ENCODE measurements at places on chromosomes 16 and 17.

DNA sequence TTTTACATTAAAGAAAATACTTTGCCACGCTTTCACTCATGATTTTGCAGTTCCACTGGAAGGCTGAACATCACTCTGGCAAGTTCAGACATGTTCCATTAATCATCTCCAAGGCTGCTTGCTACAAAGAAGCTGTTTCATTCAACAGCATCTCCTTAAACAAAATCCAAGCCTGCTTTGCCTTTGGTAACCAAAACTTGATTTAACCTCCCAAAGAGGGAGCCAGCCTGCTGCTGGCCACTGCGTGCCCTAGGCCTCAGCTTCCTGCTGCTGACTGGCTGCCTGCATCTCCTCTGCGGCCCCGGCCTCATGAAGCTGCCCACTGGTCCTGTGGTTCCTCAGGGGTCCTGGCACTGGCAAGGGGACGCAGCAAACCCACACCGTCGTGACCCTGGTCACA is 31.8 kb downstream of the ANKRD11 start:
- DNase-seq: no peak

DNA sequence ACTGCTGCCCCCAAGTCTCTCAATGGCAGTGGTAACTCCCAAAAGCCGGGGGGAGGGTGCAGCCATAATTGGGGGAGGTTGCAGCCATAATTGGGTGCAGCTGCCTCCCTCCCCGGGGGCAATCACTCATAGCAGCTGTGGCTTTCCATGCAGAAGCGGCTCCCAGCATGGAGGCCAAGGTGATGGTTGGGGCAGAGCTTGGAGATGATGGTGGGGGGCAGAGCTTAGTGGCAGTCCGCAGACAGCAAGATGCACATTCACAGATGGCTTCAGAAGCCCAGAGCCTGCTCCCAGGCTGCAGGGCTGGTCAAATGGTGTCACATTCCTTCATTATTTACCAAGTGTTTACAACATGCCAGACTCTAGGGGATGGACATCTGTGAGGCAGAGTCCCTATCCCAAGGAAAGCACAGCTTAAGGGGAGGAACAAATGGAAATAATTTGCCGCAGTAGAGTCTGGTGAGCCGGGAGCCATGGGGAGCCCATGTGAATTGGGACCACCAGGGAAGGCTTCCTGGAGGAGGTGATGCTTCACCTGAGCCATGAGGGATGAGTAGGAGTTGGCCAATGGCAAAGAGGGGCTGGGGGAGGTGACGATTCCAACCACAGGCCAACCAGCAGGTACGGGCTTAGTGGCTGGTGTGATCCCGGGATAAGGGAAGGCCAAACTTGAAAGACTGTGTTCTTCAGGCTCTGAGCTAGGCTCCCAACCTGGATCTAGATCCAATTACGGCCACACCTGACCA is 8.1 kb downstream of the DOC2B start:
- DNase-seq: no peak

DNA sequence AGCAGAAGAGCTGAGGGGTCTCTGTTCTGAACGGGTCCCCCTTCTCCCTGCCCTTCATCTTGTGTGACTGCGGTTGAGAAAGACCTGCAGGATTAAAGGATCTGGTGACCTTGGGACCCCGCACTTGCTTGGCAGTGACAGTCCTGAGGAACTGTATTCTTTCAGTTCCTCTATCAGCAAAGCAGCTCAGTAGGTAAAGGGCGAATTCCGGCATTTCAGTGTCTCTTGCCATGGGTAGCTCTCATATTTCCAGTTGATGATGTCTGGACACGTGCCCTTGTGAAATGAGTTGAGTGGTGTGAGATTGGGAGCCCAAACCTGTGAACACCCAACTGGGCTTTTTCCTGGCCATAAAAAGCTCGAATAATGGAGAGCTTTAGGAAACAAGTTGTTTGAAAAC is 135.7 kb downstream of the PRKCA start:
- DNase-seq: no peak

DNA sequence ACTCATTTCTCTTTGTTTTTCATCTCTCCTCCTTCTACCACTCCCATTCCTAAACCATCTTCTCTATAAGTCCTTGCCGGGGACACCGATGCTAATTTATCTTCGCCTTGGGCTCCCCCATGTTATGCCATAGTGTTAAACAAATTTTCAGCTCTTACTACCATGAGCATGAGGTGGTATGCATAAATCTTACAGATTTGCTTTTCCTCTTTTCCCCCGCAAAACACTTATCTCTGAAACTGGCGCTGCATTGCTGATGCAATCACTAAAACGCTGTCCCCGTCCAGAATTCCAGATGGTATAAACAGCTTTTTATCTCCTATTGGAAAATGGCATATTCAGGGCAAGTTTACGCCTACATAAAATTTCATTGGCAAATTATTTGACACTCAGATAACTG is 673.6 kb upstream of the CDH8 start:
- DNase-seq: no peak

GRCh38 chr17:49031965-49032928 is 35.1 kb downstream of the IGF2BP1 start:
- peak; percentile 19 for DNase-seq

DNA sequence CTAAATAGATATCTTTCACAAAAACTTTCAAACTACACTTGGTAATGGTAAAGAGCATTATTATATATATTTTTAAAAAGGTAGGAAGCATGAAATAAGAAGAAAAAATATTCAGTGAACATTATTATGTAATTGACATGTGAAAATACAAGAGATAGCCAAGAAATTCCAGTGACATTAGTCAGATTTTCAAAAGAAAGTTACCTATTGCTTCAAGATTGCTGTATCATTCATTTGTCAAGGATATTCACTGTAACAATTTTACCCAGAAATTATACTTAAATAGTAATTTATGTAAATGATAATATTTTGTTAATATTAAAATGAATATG is 350.2 kb downstream of the KIF2B start:
- no peak for DNase-seq

DNA sequence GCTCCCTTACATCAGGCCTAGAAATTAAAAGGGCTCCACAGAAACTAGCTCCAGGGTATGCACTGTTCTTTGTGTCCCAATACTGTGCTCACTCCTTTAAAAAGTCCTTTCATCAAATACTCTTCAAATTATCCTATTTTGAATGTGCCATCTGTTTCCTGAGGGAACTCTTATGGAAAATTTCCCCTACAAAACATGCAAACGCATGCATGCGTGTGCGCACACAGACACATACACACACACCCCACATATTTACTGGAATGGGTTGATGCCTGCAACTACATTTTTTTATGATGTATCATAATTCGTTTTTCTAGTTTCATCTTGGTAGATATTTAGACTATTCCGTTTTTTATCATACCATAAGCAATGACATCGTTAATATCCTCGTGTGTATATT is 351.2 kb upstream of the KIF2B start:
- DNase-seq: no peak

DNA sequence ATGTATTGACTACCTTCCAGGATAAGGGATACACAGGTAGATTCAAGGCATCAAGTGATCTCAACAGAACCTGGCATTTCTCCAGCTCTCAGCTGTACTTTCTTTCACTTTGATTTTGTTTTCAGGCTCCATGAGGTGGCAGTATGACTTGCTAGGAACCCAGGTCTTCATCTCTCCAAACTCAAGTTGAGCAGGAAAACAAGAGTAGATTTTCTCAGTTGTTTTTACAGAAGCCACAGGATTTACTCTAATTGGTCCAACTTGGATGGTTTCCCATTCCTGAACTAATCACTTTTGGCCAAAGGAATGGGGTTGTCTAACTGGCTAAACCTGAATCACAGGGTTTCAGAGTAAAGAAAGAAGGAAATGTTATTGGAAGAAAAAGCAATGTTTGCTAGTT is 146.6 kb downstream of the TRIM37 start:
- no peak for DNase-seq

DNA sequence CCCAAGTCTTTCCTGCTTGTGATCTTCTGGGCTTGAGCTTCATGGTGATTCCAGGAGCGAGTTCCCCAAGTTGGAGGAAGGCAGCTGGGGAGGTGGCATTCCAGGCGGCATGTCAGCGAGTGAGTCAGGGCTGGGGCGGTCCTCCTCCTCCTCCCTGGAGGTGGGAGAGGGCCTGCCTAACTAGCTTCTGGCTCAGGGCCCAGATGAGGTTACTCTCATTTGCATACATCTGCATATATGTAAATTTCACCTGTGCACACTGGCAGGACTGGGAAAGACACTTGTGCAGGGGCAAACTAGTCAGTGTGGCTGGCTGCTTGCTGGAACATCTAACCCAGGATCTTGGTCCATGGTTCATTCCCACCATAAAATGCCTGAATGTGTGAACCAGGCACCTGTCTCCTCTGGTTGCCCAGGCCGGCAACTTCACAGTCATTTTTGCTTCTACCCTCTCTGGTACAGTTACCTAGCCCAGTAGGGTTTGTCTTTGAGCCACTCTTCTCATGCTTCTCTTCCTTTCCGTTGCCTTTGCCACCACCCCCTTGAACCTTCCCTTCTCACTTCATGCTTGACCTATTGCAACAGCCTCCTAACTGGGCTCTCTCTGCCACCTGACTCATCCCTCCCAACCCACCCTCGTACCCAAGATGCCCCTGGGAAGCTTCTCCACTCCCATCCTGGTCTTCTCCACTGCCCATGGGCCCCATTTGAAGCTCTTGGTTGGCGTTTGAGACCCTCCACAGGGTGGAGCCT is 9.6 kb upstream of the DLX4 start:
- DNase-seq: no peak

DNA sequence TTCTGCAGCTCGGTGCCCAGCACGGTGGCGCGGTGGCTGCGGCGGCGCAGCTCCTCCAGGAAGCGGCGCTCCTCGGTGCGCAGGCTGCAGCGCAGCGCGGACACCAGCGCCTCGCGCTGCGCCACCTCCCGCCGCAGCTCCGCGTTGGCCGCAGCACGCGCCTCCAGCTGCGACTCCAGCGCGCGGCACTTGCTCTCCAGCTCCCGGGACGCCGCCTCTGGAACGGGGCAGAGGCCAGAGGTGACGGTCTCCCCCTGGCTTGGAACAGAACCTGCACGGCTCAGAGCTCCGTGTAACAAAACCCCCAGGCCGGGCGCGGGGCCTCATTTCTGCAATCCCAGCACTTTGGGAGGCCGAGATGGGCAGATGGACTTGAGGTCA is 13.2 kb upstream of the CLUH start:
- peak; percentile 24 for DNase-seq

GRCh38 chr17:55319933-55320593 is 55.3 kb downstream of the HLF start:
- DNase-seq: no peak

- DNase-seq: no peak
Measured at GRCh38 chr17:3712811-3713463, 10.8 kb upstream of the HASPIN start.

DNA sequence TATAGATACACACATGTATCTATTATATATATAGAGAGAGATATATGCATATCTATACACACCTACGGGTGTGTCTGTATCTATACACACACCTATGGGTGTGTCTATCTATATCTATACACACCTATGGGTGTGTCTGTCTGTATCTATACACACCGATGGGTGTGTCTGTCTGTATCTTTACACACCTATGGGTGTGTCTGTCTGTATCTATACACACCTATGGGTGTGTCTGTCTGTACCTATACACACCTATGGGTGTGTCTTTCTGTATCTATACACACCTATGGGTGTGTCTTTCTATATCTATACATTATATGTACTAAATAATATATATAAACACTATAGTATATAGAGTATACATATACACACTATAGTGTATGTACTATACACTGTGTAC is 738.5 kb downstream of the MAF start:
- DNase-seq: no peak

GRCh38 chr17:65751263-65751662 is 189.8 kb upstream of the AXIN2 start:
- DNase-seq: no peak

GRCh38 chr17:64439956-64440355 is 9.0 kb upstream of the MILR1 start:
- no peak for DNase-seq

GRCh38 chr16:11064851-11065250 is 120.5 kb downstream of the CLEC16A start:
- no peak for DNase-seq

DNA sequence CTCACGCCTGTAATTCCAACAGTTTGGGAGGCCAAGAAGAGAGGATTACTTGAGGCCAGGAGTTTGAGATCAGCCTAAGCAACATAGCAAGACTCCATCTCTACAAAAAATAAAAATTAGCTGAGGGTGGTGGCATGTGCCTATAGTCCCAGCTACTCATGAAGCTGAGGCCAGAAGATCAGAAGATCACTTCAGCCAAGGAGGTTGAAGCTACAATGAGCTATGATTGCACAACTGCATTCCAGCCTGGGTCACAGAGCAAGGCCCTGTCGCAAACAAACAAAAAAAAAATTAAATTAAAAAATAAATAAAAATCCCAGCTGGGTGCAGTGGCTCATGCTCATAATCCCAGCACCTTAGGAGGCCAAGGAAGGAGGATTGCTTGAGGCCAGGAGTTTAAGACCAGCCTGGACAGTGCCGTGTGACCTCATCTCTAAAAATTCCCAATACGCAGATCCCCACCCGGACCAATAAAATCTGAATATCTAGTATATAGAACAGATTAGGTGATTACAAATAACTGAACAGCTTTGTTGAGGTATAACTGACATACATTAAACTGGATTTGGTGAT is 18.2 kb upstream of the ATF7IP2 start:
- DNase-seq: no peak

- no peak for DNase-seq
Measured at GRCh38 chr16:70600730-70601129, 45.6 kb upstream of the IL34 start.

- no peak for DNase-seq
Measured at GRCh38 chr16:54564841-54565240, 278.3 kb upstream of the IRX3 start.

DNA sequence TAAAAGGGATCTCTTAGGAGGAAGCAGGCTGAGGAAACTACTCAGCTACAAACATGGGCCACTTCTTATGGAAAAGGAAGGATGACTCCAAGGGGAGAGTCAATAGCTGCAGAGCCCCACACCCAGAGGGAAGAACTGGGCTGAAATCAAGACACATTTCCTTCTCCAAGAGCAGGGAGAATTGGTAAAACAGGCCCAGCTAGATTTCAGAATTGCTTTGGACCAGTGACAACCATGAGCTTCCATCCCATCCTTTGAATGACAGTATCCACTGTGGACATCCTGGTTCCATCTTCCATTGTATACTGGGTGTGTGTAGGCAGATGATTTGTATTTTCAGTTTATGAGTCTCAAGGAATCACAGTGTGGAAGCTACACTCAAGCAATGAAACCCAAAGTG is 267.5 kb downstream of the IRF8 start:
- DNase-seq: no peak

DNA sequence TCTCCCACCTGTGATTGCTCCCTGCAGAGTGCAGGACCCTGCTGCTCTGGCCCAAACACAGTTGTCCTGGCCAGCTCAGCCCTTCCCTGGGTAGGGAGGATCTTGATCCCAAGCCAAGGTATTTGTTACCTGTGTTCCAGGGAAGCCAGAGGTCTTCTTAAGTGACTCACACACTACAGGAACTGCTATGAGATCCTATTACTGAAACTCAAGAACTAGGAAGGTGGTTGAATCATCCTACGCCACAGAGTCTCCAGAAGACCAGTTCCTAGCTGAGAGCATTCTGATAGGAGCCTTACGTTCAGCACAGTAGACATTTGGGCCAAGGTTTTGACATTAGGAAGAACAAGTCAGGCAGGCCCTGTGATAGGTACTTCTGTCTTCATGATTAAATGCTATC is 12.0 kb downstream of the CHST6 start:
- DNase-seq: no peak
